Colonic mucosa (tissue), 4 donors: ENCODE measurements at places on chromosomes 4 and X. TPM values are rescaled to one million over a fixed set of nuclear protein-coding genes. Genes with fewer than 3 reads are reported as not detected.

DNA sequence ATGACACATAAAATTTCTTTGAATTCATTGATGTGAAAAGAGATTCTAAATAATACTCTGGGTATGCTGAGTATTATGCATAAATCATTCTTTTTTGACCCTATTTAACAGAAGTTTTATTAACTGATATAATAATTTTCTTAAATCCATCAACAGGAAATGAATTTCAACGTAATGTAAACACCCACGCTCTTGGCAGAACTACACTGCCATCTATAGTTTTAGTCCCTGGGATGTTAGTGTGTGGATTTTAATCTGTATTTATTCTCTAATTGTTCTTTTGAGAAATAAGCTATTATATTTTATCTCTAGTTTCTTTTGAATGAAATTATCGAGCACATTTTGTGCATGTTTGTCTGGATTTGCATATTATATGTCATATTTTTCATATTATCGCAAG lies 666.8 kb upstream of the NDST4 start:
- DNase-seq = no peak

DNA sequence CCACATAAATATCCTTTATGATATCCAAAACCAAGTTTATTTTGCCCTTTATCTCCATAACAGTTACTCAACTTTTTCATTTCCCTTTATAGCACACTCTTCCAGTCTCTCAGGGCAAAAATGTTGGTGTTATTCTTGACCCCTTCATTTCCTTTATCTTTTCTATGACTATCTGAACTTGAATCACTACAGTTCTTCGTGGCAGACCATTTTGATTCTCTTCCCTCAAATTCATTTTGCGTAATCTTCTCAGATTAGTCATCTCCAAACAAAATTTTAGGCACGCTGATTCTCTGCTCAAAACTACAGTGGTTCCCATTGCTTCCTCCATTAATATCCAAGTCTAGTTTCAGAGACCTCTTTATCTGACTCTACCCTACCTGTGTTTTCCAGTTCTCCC lies 26.1 kb downstream of the RUFY3 start:
- no peak for DNase-seq

The GDPD2 gene
- total RNA-seq = 5.0 TPM

- no peak for DNase-seq
These were observed 8.3 kb downstream of the FGFR3 start for GRCh38 chr4:1801286-1801958.

DNA sequence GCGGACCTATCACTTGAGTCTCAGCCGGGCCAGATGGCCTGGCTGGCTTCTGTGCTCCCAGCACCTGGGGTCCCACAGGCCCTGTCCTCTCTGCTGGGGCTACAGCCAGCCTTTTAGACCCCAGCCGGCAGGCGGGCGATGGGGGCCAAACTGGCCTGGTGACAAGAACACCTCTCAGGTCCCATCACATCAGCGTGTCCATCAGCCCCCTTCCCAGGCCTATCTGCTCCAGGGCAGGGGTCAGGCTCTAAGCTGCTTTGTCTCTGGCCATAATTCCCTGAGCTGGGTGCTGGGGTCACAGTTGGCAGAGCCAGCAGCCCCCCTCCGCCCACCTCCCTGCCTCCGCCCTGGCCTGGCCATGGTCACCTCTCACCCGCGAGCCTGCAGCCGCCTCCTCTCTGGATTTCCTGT lies 77.7 kb downstream of the PPP2R2C start:
- no peak for DNase-seq

- no peak for DNase-seq
These were observed 167.5 kb upstream of the FRMPD4 start for GRCh38 chrX:11970578-11971359.
